Frontal cortex (tissue), 4 donors: ENCODE measurements at places on chromosomes 13 and 19. TPM values are rescaled to one million over a fixed set of nuclear protein-coding genes. Genes with fewer than 3 reads are reported as not detected.

DNA sequence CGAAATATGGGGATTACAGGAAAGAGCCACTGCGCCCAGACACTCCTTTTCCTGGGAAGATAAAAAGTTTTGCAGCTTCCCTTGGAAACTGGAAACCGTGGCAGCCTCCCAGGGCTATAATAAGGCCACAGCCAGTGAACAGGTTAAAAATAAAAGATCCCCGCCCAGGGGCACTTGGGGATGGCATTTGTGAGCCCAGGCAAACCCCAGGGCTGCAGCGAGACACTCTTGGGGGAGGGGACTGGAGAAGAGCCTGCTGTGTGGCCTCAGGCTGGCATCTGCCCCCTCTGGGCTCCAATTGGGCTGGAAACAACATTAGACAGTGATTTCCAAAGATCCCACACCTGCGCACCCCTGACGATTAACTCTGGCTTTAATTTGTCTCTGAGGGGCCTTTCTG lies 11.2 kb downstream of the FEM1A start:
- DNase-seq = no peak

Gene TMIGD2
- total RNA-seq = not detected

Gene AKAP8L
- total RNA-seq = 65.2 TPM

Gene CLC
- not detected for total RNA-seq

DNA sequence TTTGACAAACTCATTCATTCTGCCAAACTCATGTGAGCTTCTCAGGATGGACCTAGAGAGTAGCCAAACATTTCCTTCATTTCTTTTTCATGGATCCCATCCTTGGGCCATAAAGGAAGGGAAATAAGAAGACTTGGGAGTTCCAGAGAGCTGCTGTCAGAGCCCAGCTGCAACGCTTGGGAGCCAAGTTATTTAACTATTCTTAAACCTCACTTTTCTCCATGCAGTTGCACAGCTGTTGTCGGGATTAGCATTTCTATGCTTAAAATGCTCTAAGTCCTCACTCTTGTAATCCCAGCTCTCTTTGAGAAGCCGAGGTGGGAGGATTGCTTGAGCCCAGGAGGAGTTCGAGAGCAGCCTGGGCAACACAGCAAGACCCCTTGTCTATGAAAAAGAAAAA lies 11.7 kb upstream of the CASP14 start:
- no peak for DNase-seq

DNA sequence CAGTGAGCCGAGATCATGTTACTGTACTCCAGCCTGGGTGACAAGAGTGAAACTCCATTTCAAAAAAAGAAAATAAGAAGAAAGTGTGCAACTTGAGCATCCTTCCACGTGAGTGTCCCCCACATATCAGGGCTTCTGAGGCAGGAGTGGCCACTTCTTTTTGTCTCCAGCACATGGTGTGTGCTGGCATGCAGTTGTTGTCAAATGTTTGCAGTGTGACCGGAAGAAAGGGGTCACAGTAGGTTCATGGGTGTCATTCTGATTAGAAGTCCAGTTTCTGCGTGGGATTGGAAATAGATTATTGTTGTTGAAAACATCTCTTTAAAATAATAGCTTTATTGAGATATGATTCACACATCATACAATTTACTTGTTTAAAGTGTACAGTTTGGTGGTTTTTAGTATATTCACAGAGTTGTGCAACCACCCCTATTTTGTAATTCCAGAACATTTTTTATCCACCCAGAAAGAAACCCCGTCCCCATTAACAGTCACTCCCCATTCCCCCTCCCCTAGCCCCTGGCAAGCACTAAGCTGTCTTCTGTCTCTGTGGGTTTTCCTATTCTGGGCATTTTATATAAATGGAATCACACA lies 2.2 kb downstream of the CRTC1 start:
- no peak for DNase-seq

DNA sequence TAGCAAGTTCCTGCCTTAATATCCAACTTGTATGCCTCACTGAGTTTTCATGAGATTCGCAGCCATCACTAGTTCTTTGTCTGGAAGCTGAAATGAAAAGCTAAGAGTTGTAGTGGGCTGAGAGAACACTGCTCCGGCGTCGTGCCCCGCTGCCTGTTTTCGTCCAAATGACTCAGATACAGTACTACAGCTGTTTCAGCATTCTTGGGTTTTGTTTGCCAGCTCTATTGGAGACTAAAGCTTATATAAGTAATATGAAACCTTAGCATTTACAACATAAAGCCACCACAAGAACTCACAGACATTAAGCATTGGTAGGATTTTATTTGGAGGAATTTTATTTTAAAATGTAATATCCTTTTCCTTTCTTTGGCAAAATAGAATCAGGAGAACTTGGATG lies 299.7 kb downstream of the DLEU7 start:
- no peak for DNase-seq

Gene SYT3
- 20.4 TPM for total RNA-seq

DNA sequence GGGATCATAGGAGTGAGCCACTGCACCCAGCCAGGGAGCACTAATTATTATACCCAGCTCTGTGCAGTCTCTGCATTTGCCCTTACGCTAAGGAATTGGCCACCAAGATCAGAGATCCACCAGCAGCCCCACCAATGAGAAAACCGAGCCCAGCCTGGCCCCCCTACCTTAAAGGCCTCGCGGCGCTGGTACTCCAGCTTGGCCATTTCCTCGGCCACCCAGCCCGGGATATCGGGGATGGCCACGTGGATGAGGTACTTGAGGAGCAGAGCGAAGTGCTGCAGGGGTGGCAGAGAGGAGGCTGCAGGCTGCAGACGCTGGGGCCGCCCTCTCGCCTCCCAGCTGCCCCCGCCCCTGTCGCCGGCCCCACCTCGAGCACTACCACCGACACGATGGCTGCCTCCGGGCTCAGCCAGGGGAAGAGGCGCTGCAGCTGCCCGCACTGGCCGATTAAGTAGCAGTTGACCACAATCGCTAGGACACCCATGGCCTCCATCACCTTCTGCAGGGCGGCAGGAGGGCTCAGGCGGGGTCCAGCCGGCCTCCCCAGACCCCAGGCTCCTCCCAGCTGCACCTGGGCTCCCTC lies 7.5 kb downstream of the ANO8 start:
- no peak for DNase-seq

Gene SOX21
- total RNA-seq = 2.4 TPM

- DNase-seq = no peak
These were observed 33.6 kb upstream of the ARGLU1 start for GRCh38 chr13:106601489-106601888.

DNA sequence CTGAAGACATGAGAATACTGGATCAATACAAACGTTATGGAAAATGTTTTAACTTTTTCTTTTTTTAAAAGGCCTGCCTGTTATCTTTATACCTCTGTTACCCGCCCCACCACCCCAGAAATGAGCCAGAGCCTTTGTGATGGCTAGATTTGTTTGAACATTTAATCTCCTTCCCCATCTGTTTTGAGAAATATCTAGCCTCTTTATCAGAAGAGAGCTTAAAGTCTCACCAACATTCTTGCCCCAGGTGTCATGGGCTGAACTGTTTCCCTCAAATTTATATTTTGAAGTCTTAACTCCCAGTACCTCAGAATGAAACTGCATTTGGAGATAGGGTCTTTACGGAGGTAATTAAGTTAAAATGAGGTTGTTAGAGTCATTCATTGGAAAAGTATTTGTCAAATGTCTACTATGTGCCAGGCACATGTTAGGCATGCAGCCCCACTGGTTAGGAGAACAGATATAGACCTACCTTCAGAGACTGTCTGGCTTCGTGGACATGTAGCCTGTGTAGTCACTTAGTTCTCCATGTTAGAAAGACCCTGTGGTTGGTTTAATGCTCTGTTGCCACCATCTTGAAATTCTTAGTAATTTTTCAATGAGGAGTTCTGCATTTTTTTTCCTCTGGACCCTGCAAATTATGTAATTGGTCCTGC lies 6.3 kb upstream of the RB1 start:
- DNase-seq = no peak

DNA sequence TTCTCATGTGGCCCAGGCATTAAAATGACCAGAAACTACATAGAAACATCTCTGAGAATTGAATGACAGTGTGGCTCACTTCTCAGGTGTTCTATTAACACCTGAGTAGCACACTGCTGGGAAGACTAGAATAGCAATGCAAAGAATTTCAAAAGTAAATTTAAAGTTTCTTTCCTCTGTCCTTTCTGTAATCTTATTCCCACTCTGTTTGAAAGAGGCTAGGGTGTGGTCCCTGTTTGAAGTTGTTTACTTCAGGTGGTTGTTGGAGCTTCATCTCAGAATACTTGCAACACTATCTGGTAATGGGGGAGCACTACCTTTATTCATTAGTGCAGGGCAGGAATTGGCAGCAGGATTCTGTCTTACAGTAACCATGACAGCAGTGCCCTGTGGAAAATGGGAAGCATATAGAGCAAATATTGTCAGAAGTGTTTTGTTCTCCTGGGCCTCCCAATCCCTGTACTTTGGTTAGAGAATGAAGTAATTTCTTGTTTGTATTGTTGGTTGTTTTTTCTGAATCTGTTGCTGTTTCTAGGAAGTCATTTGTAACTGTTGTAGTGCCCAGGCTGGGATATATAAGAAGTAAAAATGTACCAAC lies 1210.2 kb upstream of the ATXN8OS start:
- DNase-seq = no peak

Gene GZMM
- 0.41 TPM for total RNA-seq

GRCh38 chr13:48304143-48304876 lies 759 bp downstream of the RB1 start:
- DNase-seq = peak; percentile 56

DNA sequence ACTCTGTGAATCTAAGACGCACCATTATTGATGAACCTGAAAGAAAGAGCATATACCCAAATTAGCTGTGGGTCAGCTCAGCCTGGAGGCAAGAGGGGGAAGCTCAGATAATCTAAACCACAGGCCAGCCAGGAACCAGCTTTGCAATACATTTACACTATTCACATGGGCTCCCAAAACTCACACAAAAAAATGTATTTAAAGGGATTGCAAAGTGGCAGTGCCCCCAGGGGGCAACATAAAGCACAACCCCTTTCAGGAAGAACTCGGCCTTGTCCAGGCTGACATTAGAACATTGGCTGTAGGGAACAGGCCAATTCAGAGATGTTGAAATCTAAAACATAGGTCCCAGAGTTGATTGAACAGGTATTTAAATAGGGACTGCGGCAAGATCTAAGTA lies 3.2 kb upstream of the PROZ start:
- DNase-seq = no peak

DNA sequence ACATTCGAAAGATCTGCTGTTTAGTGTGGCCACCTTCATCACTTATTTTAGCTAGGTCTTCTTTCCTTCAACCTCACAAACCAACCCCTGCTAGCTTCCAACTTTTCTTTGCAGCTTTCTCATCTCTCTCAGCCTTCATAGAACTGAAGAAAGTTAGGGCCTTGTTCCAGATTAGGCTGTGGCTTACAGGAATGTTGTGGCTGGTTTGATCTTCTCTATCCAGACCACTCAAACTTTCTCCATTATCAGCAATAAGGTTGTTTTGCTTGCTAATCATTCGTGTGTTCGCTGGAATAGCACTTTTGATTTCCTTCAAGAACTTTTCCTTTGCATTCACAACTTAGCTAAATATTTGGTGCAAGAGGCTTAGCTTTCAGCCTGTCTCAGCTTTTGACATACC lies 44.7 kb downstream of the CARS2 start:
- DNase-seq = no peak

DNA sequence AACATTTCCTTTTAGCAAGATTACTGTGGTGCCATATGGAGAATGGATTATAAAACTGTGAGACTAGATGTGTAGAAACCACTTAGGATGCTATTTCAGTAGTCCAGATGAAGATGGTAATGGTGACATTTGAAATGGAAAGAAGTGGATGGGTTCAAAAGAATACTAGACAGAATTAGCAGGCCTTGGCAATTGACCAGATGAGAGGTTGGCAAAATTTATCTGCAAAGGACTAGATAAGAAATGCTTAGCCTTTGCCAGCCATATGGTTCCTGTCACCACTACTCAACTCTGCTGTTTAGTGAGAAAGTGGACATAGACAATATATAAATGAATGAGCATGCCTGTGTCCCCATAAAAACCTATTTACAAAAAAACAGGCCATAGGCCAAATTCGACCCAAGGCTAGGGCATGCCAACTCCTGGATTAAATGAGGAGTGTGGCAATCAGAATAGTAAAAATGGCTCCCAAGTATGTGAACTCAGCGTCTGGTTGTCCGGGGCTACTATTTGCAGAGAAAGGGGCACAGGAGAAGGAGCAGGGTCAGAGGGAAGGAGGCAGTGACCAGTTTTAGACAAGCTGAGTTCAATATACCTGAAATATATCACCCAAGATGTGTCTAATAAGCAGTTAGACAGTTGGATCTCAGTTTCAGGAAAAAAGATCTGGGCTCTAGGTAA lies 98.4 kb downstream of the ENOX1 start:
- DNase-seq = no peak

- DNase-seq = peak; percentile 35
These were observed 62.1 kb downstream of the ARHGEF7 start for GRCh38 chr13:111177081-111177711.

DNA sequence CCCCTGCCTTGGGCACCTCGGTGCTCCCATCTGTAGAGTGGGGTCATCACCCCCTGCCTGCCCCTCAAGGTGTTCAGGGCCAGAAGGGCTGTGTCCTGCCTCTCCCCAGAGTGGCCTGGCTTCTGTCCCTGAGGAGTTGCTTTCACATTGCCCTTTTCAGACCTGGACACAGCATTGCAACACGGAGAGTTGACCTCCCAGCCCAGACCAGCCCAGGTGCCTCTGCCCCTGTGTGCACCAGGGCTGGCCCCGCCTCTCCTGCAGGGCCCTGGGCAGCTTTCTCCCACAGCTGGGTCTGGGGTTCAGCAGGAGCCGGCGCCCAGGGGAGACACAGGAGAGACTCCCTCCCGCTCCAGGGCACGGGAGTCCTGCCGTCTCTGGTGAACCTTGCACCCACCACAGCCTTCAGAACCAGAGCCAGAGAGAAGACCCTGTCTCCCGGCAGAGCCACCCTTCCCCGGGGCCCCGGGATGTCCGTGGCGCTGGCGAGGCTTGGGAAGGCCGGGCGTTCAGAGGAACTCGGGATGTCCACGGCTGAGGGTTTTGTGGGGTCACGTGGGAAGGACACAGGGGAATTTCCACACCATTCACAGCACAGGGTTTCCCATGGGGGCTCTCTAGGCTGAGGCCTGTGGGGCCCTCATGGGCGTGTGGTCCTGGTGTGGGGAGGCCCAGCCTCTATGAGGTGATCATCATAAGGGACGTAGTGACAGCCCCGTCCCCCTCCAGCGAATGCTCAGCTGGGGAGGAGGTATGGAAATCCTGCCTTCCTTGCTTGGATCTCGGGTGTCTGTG lies 23.2 kb downstream of the C13orf46 start:
- DNase-seq = no peak
